Activated naive CD8-positive, alpha-beta T cell treated with anti-CD3 and anti-CD28 coated beads, Interleukin-2, amount 50 U/mL, for 16 hours (primary cell): ENCODE measurements at places on chromosomes 2 and 18.

- DNase-seq, result no peak
Measured at GRCh38 chr18:36661999-36662398, 166.8 kb downstream of the TPGS2 start.

DNA sequence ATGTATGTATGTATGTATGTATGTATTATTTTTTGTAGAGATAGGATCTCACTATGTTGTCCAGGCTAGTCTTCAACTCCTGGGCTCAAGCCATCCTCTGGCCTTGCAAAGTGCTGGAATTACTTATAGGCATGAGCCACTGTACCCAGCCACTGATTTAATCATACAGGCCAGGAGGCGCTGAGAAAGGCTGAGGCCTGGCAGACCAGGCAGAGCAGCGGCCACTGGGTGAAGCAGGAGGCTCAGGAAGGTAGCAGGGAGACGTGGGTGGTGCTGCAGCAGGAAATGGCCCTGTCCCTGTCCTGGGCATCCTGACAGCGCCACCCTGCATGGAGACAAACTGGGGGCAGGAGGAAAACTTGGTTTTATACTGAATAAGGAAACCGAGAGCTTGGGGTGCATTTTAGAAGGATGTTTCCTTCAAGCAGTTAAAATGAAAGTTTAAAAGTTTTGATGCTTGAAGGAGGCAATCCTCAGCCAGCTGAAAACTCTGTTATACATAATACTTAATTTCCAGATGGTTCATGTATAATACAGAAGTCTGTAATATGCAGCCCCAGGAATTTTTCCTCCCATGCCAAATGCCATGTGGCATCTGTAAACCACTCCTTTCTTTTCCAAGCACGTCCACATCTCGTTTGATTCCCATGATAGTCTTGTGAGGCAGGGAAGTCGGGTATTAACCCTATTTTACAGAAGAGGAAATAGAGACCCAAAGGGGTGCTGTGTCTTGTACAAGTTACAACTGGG lies 182.4 kb downstream of the CELF4 start:
- DNase-seq, result no peak

- DNase-seq, result no peak
Measured at GRCh38 chr2:133135035-133135654, 433.1 kb downstream of the NCKAP5 start.

DNA sequence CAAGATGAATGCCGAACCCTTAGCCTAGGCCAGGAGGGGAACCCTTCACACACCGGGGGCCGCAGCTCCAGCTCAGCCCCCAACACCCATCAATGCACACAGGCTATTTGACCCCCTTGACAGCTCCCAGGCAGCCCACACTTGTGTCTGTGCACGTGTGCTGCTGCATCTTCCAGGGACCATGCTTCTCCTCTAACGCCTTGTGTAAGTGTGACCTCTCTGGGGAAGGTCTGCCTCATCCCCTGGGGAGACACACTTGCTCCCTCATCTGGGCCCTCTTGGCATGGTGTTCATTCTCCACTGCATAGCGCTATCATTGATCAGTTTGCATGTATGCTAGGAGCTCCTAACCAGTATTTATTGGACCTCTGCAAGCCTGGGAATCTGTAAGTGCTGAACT lies 120.0 kb upstream of the FHL2 start:
- no peak for DNase-seq

- DNase-seq, result peak; percentile 75
Measured at GRCh38 chr2:96960153-96960961, 26.0 kb downstream of the FAM178B start.

DNA sequence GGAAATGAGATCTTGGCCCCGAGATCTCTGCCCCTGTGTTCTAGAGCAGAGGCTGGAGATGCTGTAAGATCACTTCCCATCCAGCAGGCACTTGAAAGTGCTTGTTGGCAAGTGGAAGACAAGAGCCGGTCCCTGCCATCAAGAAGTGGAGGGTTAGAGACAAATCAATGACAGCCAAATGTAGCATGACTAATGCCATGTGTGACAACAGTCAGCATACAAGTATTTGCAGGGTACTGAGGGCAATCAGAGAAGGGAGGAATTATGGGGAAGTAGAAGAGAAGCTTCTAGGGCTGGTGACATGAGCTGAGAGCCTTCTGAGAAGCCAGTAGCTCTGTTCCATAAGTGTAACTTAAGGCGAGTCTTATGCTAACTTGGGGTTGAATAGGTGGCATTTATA lies 58.6 kb downstream of the TMEM17 start:
- no peak for DNase-seq
